ENCODE measurements at places on chromosomes 11 and 22.

GRCh38 chr22:19497245-19497644 lies 17.5 kb downstream of the CDC45 start:
- no peak for DNase-seq

- DNase-seq: no peak
Observed at GRCh38 chr11:127006311-127006710, 5.7 kb upstream of the KIRREL3 start.

DNA sequence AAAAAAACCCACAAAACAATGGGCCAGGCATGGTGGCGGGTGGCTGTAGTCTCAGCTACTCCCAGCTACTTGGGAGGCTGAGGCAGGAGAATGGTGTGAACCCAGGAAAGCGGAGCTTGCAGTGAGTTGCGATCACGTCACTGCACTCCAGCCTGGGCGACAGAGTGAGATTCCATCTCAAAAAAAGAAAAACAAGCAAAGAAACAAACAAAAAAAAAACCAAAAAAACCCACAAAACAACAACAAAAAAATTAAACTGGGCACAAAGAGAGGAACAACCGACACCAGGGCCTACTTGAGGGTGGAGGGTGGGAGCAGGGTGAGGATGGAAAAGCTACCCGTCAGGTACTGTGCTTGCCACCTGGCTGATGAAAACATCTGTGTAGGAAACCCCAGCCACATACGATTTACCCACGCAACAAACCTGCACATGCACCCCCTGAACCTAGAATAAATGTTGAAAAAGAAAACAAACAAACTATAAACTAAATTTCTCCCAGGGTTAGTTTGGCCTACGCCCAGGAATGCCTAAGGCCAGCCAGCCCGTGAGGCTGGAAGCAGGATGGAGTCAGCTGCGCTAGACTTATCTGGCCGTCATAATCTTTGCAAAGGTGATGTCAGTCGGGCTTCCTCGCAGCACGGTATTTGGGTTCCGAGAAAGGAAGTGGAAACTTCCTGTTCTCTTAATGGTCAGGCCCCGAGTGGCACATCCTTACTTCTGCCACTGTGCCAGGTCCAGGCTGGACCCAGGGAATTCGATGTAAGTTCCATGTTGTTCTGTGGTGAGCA lies 21.9 kb upstream of the CYB5R3 start:
- no peak for DNase-seq

DNA sequence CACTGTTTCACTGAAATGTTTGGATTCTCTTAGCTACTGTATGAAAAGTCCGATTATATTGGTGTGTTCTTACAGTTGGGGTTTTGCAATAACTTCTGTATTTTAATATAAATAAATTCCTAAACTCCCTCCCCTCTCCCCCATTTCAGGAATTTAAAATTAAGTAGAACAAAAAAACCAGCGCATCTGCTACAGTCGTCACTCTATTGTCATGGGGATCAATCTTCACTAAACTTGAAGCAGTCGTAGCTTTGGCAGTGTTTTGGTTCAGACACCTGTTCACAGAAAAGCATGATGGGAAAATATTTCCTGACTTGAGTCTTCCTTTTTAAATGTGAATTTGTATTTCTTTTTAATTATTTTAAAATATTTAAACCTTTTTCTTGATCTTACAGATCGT lies 9.4 kb downstream of the PIWIL3 start:
- DNase-seq: no peak

- DNase-seq: no peak
Observed at GRCh38 chr11:120044011-120044675, 93.8 kb downstream of the TRIM29 start.

DNA sequence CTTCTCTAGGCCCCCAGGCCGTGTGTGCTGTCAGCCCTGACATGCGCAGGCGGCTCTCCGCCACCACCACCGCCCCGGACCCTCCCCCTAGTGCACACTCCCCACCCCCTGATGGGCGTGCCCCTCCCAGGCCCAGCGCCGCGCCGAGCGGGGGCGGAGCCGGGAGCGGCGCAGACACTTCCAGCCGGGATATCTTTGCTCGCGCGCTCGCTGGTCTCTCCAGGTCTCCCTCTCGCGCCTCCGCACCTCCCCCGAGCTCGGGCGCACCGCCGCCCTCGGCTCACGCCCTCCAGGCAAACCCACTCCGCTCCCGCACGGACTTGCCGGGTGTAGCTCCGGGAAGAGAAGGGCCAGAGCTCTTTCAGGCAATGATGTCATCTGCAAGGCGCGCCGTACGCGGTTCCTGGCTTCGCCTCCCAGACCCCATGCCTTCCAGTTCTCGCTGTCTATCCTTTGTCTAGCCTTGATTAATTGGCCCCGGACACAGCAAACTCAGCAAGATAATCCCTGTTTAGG lies at the start of gene SCN3B:
SCN3B (minus strand) TSS at position 59 of the 516 bp plus-strand sequence. CDS start 823 bp downstream, outside the sequence.
- DNase-seq: peak; percentile 64

- DNase-seq: no peak
Observed at GRCh38 chr11:88535916-88536547, 198.5 kb upstream of the CTSC start.

- DNase-seq: no peak
Observed at GRCh38 chr11:126920833-126921232, 79.7 kb downstream of the KIRREL3 start.

DNA sequence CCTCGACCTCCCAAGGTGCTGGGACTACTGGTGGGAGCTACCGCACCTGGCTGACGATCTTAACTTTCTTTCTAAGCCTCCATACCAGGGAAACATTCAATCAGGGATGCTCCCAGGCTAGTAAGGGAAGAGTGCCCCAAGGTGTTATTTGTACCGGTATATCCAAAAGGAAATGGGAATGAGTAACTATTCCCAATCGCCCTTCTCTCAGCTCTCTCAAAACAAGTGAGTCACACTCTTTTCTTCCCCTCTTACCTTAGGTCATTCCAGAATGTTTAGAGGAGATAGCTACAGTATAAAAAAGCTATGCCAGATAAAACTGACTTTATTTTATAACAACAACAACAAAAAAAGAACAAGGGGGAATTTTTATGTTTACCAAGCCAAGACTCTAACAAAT lies 13.7 kb downstream of the DCDC1 start:
- no peak for DNase-seq

DNA sequence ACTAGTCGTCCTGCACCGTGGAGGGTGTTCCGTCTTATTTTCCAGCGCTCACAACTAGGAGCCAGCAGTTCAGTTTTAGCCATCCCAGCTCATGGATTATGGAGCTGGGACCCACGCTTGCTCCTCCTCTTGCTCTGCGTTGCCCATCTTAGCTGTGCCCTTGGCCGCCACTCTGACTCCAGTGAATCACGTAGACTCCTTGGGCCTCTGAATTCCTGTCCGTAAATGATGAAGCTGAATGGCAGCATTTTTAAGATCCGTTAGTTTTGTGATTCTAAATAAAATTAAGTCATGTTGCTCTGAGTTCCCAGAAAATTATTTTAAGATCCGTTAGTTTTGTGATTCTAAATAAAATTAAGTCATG lies 23.8 kb downstream of the BCR start:
- no peak for DNase-seq

DNA sequence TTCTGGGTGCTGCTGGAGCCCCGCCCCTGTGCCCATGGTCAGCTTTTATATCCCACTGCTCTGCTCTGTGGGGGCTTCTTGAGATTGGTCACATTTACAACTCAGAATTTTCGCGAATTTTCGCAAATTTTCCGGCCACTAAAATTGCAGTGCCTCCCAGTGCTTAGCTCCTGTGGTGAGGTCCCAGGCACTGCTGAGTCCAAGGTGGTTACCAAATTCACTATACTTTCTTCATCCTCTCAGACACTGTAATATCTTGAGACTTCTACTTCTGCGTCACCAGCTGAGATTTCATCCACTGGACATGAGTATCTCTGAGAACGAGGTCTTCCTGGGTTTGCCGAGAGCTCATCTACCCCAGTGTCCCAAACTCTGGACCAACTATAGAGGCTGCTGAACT lies 8.7 kb downstream of the KDM4F start:
- no peak for DNase-seq

DNA sequence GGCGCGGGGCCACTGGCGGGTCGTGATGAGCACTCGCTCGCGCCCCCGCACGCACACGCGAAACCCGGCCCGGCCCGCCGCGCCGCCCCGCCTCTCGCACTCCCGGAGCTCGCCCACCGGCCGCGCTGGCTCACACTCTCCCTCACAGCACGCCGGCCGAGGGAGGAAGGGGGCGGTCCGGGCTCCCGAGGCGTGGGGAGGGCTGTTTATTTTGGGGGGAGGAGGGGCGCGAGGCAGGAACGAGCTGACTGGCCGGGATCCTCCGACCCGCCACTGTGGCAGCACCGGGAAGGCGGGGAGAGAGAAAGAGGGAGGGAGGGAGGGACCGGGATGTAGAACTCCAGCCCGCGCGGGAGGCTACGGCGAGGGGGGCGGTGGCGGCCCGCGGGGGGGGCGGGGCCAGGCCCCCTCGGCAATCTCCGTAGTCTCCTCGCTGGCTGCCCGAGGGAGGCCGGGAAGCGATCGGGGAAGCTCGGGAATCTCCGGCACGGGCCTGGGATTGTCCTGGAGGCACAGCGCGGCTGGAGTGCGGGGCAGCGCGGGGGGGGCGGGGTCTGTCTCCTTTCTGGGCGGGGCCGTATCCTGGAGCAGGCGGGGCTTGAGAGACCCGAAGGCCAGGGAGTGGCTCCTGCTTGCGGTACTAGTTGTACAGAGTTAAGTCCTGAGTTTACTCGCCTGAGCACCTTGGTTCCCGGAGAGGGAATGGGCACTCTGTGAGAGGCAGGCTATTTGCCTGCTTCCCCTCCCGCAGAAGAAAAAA lies at the start of gene RBFOX2:
RBFOX2 (minus strand) TSS at position 179 of the 760 bp plus-strand sequence. CDS start 399 bp downstream, outside the sequence.
- DNase-seq: peak; percentile 90

DNA sequence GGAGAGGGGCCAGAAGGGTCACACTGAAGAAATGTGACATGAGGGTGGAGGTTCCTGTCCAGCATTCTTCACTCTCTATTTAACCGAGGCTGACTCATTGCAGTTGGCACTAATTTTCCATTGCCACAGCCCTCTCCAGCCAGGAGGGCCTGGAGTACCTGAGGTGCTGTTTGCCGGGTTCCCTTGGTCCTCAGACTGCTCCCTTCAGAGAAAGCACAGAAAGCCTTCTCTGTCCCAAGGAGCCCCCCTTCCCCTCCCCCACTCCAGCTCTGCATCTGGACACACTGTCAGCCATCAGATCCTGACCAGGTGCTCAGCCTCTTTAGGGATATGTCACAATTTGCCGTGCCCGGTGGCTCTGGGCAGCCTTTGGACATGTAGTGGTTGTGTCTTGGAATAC lies 3.2 kb upstream of the C11orf91 start:
- no peak for DNase-seq

DNA sequence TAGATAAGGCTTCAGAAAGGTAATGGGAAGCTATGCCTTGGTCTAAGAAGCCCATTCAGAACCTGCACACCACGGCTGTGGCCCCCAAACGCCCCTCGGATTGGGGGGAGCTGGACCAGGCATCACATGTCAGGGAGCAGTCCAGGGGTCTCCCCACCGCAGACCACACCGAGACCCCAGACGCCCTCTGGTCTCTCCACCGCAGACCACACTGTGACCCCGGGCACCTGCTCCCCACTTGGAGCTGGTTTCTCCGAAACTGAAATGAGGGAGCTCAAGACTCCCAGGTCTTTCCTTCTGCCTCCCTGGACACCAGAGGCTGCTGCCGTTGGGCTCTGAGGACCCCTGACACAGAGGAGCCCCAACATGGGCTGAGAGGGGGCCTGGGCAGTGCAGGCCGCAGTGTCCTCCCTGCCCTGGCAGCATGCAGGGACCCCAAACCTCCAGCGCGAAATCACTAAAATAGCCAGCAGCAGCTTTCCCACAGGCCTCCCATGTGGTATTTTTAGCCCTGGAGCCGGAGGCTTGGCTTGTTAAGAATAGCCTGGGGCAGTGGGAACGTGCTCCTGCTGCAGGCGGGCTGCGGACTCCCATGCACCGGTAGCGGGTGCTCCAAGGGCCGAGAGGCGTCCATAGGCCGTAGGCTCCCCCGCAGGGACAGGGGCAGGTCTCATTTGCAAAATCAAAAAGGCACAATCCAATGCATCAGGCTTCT lies 7.7 kb downstream of the LINC01488 start:
- no peak for DNase-seq

DNA sequence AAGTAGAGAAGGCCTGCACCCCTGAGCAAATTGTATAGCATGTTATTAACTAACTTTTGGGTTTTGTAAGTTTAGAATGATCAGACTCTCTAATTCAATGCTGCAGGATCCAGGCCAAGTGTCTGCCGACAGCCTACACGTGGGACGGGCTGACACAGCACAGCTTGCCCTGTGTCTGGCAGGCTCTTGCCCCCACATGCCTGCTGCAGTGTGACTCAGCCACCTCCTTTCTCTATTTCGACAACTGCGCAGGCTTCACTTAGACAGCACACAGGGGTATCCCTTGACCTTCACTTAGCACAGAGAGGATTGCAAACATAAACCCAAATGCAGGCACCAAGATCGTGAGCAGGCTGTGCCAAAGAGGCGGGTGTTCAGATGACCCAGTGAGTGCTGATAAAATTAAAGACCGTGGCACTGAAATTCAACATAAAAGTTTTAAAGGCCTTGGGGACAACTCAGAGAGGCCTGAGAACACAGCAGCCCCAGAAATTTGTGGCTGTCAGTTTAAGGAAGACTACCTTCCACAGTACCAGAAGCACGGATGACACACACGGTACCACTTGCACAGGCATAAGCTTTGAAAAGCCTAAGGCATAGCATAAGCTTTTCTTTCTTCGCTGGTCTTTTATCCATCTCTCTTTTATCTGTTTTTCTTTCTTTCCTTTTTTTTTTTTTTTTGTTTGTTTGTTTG lies 37.8 kb downstream of the SCN3B start:
- no peak for DNase-seq

DNA sequence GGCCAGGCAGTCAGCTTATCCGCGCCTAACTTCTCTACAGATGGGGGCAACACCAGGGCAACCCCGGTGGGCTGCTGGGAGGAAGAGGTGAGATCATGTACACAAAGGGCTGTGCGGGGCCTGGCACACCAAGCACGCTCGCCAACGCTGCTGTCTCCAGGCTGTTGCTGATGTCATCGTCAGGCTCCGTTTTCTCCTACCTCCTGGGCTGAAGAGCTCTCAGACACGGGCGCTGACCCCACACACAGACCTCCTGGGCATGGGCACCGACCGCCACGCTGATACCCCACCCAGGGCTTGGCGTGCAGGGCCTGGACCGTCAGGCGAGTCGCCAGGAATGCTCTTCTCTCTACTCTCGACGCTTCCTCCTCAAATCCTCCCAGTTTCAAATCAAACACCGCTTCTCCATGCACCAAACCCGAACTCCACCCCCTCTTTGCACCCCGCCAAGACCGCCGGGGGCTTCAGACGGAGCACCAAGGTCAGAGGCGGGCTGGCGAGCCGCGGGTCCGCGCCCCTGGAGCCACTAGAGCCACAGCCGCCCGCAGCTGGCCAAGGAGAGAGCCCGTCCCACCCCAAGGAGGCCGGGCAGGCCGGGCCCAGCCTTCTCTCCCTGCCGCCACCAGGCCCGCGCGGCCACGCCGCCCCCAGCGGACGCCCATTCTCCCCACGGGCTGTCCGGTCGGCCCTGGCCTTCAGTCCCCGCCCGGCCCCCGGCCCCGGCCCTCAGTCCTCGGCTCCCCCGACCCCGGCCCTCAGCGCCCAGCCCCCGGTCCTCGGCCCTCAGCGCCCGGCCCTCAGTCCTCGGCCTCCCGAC lies 772 bp downstream of the SBF1 start:
- peak; percentile 60 for DNase-seq

Data from stimulated activated CD4-positive, alpha-beta T cell treated with anti-CD3 and anti-CD28 coated beads, Interleukin-15, amount 100 ng/mL, for 24 hours (primary cell).